Stimulated activated CD8-positive, alpha-beta memory T cell treated with anti-CD3 and anti-CD28 coated beads, Interleukin-15, amount 100 ng/mL, for 48 hours (primary cell): ENCODE measurements at places on chromosomes 7 and 10.

DNA sequence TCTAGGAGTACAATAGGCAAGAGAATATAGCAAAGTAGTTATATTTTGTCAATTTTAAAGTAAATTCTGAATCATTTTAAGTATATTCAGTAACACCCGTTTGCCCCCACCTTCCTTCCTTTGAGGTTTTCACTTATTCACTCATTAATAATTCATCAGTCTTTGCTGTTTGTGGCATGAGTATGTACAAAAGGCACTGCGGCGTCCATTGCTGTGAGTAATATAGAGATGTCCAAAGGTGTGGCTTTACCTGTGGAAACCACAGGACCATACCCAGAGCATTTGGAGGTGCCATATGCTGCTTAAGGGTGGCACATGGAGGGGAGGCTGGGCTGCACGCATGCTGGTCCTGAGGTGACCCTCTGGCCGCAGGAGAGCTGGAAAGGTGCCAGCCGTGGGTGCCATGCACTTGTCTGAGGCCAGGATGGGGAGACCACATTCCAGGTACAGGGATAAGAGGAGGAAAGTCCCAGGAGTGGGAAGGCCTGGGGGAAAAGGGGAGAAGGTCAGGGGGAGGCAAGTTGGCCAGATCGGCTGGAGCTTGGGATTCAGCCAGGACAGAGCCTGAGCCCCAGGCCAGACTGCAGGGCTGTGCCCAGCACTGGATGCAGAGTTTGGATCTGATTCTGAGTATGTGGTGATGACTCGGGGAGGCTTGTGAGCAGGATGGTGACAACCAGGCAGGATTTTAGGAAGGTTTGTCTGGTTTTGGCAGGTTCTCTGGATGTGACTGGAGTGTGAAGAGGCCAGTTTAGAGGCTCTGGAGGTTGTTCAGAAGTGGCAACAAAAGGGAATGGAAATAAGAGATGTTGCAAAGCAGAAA lies 223.4 kb downstream of the MGMT start:
- DNase-seq = no peak

DNA sequence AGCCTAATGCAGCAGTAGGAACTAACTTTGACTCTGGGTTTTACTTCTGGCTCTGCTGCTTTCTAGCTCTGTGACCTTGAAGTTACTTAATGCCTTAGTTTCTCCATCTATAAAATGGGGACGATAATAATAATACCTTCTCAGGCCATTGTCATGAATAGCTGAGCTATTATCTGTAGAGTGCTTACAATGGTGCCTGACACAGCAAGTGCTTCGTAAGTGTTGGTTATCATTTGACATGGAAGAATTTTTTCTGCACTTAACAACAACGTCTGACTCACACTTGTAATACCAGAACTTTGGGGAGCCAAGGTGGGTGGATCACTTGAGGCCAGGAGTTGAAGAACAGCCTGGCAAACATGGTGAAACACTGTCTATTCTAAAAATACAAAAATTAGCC lies 140.5 kb downstream of the ARL4A start:
- no peak for DNase-seq

- DNase-seq = no peak
Observed at GRCh38 chr10:130795819-130796218, 515.7 kb downstream of the TCERG1L start.

GRCh38 chr10:125828311-125828710 lies 5.0 kb downstream of the BCCIP start:
- no peak for DNase-seq

GRCh38 chr10:59177836-59178235 lies 1.4 kb downstream of the PHYHIPL start:
- DNase-seq = no peak

GRCh38 chr10:48456361-48456804 lies 148.5 kb downstream of the ARHGAP22 start:
- DNase-seq = no peak

DNA sequence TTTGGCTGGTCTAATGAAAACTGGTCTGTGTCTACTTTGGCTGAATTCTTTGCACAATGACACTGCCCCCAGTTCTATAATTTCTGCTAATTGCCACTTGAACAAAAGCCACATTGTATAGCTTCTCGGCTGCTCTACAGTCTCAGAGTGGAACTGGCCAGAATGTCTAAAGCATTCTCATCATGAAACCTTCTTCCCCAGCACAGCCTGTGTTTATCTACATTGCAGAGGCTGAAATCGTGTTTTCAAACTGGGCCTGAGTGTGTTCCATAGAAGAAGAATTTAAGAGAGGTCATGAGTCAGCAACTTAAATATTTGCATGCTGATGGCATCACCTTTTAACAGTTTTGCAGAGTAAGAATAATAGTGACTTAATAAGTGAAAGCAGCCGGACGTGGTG lies 177.2 kb downstream of the BUB3 start:
- no peak for DNase-seq

GRCh38 chr10:60646966-60647796 lies 131.1 kb upstream of the CDK1 start:
- DNase-seq = peak; percentile 14

- DNase-seq = no peak
Observed at GRCh38 chr10:124158592-124158991, 65.2 kb upstream of the CHST15 start.

- DNase-seq = no peak
Observed at GRCh38 chr7:155422151-155422550, 35.8 kb upstream of the EN2 start.

DNA sequence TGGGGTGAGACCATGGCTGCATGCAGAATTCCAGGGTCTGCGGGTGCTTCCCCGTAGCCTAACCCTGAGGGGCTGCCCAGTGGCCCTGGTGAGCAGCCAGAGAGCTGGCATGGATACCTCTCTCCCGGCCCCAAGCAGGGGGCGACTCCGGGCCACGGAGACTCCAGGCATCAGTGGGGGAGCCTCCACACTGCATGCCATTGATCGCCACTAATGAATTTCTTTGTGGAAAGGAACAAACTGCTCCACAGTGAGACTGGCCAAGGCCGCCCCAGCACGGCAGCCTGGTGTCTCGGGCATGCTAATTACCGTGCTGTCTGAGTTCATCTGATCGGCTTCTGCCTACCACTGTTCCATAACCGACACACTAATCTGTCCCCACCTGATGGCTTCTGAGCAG lies 184.4 kb downstream of the GRID1 start:
- DNase-seq = no peak

GRCh38 chr7:101549734-101550133 lies 79.4 kb downstream of the MYL10 start:
- no peak for DNase-seq

DNA sequence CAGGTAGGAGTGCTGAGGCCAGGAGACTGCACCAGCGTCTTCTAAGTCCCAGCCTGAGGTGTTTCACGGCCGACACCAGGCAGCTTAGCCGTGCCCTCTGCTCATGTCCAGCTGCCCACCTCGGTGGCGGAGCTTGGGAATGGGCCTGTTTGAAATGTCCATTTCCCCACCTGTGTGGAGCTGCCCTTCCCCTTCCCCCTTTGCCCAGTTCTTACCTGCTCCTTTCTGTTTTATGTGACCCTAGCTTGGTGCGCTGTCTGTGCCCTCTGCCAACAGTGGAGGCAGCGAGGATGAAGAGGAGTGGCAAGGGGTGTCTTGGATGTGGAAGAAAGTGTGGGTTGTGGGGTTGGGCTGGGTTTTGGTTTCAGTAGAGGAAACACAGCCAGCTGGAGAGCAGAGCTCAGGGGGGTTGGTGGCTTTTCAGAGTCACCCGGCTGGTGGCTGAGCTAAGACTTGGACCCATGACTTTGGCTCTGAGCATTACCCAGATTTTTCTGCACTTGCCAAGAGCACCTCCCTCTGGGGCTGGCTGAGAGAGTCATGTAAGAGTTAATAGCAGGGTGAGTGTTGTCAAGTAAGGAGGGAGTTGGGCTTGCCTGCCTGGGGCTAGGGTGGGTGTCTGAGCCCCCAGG lies 37.4 kb downstream of the GBX1 start:
- no peak for DNase-seq

- no peak for DNase-seq
Observed at GRCh38 chr10:61410353-61411070, 42.7 kb downstream of the TMEM26 start.

DNA sequence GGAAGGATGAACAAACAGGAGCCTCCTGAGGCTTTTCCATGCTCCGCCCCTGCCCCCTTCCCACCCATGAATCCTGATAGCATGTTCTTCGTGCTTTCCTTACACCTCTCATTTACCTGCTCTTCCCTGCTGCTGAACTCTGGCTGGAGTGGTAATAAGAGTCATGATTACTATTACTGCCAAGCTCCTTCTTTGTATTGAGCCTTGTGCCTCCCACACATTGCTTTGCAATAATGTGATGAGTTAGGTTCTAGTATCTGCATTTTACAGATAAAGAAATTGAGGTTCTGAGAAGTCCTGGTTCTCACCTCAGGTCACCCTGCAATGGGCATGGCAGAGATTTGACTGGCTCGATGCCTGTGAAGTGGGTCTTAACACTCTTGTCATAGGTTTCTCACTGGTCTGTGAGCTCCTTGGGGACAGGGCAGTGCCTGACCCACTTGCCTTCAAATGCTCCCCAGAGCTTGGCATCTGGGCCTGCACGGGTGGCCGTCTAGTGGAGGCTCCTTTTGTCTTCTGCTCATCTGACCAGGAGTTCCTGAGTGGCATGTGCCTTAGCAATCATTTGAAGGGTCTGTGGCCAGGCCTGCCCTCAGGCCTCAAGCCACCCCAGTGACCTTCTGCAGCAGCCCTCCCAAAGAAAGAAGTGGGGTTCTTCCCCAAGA lies 309.2 kb upstream of the ZMIZ1 start:
- no peak for DNase-seq

DNA sequence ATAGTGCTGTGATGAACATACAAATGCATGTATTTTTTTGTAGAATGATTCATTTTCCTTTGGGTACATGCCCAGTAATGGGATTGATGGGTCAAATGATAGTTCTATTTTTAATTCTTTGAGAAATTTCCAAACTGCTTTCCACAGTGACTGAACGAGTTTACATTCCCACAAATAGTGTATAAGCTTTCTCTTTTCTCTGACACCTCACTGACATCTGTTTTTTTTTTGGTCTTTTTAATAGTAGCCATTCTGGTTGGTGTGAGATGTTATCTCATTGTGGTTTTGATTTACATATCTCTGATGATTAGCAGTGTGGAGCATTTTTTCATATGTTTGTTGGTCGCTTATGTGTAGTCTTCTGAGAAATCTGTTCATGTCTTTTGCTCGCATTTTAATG lies 195.0 kb upstream of the AGK start:
- no peak for DNase-seq

- peak; percentile 28 for DNase-seq
Observed at GRCh38 chr7:149883452-149883861, 9.7 kb downstream of the ATP6V0E2 start.

- no peak for DNase-seq
Observed at GRCh38 chr7:94394109-94394436, 622 bp upstream of the COL1A2 start.

DNA sequence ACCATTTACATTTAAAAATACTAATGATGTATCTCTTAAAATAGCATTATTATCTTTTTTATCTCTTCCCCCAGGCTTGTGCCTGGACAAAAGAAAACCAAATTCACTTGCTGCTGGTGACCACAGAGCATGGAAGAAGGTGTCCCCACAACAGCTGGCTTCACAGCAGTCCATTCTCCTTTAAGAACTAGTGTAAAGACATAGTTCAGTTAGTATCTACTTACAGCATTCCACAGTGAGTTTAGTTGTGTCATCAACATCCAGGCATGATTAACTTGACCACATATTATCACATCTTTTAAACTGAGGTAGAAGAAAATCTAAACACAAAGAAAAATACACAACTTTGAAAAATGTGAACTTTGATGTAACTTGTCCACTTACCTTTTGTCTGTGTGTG lies 55.0 kb downstream of the LRRC17 start:
- DNase-seq = no peak

- no peak for DNase-seq
Observed at GRCh38 chr10:128723631-128724205, 597.5 kb upstream of the MKI67 start.

GRCh38 chr7:44403176-44403759 lies 77.9 kb upstream of the CAMK2B start:
- no peak for DNase-seq

- no peak for DNase-seq
Observed at GRCh38 chr10:80158598-80159127, 26.1 kb downstream of the PLAC9 start.

DNA sequence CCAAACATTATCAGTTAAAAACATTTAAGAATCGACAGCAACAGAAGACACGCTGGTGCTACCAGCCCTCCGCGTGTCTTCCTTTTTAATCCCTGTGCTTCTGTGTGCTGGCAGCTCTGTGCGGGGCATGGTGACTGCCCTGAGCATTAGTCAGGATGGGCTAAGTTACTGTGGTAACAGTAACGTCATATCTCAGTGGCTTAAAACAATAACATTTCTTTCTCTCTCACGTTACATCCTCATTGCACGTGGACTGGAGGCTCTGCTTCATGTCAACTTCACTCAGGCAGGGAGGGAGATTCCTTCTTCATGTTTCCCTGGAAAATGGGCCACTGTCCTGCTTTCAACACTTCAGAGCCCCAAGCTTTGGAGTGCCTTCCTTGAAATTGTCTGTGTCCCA lies 378.5 kb downstream of the CCSER2 start:
- no peak for DNase-seq

- no peak for DNase-seq
Observed at GRCh38 chr10:90834326-90834725, 23.5 kb downstream of the HTR7 start.
